Cortex of kidney (tissue), 1 donor: ENCODE measurements at places on chromosomes 5 and 9.

DNA sequence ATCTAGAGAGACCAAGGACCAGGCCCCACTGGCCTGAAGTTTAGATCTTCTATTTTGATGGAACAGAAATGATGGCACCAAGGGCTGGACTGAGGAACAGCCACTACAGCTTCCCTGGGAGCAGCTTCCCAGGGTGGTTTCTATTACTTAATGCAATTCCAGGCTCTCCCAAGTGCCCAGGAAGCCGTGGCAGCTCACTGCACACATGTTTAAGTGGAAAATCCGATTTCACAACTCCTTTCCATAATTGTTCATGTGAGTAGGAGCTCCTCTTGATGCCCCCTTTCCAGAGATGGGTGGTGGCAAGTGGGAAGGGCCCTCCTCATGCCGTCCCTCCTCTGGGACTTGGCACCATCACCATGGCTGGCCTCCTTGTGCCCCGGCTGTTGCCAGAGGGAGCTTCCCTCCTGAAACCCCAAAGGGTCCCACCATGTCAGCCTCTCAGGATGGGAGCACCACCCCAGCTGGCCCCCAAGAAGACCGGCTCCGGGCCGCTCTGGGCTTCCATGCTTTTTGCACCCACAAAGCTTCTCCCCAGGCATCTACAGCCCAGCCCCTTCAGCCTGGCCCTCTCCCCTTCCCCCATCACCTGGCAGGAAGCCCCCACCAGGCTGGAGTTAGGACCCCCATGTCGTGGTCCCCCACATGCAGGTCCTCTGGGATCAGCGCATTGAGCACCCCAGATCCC lies 9.1 kb upstream of the UBAC1 start:
- no peak for DNase-seq

- no peak for DNase-seq
Measured at GRCh38 chr9:71036501-71036900, 84.9 kb downstream of the TRPM3 start.

DNA sequence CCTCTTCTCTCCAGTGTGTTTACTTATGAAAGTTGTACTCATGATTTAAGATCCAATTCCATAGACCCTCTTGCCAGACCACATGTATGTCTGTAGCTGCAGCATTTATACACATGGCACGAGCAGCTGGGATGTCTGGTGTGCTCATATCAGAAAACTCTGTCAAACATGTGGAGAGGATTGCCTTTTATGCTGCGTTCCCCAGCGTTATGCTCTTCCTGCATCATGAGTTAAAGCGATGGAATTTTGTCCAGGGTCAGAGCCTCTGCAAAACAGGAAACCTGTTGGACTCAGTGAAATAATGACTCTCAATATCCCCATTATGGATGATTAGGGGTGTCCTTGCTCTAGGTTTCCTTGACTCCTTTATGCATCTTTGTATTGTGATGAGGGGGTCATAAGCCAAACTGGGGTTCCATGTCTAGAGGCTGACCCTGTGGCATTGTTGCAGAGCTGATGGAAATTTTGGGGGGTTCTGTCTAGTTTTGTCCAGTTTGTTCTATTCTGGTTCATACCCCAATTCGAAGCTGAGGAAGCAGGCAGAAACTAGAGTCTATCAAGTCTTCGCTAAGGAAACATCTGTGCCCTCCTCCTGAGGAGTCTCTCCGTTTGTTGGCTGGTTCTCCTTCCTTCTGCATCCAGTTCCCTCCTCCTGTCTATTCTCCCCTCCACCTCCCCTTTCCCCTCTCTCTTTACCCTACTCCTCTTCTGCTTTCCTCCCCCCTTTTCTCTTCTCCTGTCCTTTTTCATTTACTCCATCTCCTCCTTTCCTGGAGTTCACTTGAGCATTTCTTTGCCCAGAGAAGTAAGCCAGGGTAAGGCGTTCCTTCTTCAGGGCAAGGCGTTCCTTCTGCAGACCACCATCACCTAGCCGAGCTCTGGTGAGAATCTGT lies 252.8 kb downstream of the MAST4 start:
- no peak for DNase-seq

GRCh38 chr9:109098960-109099308 lies 20.8 kb downstream of the TMEM245 start:
- DNase-seq: no peak

- no peak for DNase-seq
Measured at GRCh38 chr5:2278825-2279456, 396.2 kb upstream of the IRX4 start.

DNA sequence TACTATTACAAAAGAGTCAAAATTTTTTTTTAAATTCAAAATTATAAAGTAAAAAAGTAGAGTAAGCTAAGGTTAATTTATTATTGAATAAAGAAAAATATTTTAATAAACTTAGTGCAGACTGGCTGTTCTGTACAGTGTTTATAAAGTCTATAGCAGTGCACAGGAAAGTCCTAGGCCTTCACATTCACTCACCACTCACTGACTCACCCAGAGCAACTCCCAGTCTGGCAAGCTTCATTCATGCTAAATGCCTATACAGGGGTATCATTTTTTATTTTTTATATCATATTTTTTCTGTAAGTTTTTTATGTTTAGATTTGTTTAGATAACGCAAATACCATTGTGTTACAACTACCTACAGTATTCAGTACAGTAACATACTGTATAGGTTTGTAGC lies 700.7 kb upstream of the GRAMD2B start:
- DNase-seq: no peak

DNA sequence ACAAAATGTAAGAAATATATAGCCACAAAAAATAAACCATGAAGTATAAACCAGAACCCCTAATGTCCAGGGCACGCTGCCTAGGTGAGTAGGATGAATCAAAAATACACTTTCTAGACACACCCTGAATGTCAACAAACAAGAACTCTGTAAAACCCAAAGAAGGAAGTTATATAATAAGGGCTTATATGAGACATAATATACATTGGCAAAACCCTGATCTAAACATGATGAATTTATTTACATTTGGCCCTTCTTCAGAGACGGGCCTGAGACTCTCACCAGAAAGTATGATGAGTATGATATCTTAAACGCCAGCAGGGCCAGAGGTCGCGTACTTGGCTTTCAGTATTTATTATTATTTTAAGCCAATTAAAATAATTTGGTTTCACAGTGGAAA lies 125.1 kb upstream of the FST start:
- DNase-seq: no peak
